ENCODE measurements at places on chromosomes 2 and 18. TPM values are rescaled to one million over a fixed set of nuclear protein-coding genes. Genes with fewer than 3 reads are reported as not detected.

DNA sequence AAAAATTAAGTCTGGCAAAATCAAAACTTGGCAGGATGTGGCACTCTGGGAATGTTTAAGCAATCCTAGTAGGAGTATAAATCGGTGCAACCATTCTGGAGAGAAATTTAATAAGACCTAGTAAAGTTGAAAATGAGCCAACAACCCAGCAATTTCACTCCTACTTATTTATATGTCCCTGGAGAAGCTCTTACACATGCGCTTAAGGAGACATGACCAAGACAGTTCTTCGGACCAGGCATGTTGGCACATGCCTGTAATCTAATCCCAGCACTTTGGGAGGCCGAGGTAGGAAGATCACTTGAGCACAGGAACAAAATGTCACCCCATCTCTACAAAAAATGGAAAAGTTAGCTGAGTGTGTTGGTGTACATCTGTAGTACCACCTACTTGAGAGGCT is 374.6 kb upstream of the LYPD1 start:
- DNase-seq = no peak

Gene ASPRV1
- total RNA-seq = 0.27 TPM

DNA sequence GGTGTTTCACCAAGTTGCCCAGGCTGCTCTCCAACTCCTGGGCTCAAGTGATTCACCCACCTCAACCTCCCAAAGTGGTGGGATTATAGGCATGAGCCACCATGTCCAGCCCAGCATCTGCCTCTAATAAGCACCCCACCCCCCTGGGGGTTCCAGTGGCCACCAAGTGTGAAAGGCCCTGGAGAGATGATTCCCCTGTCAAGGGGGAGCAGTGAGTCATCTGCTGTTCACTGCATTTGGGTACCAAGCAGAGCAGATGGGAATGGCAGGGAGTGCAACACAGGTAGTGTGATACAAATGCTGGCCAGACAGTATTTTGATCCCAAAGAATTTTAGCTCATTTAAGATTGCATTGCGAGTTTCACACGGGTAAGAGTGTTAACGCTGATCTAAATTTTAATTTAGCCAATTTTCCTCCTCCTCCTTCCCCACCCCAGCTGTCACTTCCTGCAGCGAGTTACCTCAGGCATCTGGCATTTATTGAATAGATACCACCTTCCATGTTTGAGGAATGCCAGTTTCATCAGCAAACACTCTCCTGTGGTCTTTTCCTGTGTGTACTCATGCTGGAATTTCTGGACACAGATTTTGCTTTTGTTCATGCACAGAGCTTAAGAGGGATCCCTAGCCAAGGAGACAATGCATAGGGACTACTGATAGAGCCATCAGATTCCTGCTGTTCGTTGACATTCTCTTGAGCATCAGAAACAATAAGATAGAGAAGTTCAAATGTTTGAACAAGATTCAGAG is 32.4 kb upstream of the NCK2 start:
- no peak for DNase-seq

GRCh38 chr2:99471654-99472599 is 17.9 kb downstream of the REV1 start:
- DNase-seq = no peak

GRCh38 chr2:152835674-152836073 is 117.3 kb downstream of the ARL6IP6 start:
- DNase-seq = no peak

DNA sequence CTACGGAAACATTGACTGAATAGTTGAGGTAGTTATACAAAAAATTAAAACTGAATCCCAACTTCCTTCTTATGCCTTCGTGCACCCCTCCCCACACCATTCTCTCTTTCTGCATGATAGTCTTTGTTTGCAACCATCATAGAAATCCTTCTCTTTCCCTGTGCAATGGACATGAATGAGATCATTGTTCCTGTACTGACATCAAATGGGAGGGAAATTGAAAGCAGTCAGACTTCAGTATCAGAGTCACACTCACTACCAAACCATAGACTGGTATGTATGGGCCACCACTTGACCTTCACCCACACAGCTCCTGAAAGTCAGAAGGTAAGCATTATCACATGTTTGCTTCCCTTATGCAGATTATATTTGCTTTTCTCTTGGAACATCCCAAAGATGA is 782.8 kb downstream of the BCL11A start:
- DNase-seq = no peak

DNA sequence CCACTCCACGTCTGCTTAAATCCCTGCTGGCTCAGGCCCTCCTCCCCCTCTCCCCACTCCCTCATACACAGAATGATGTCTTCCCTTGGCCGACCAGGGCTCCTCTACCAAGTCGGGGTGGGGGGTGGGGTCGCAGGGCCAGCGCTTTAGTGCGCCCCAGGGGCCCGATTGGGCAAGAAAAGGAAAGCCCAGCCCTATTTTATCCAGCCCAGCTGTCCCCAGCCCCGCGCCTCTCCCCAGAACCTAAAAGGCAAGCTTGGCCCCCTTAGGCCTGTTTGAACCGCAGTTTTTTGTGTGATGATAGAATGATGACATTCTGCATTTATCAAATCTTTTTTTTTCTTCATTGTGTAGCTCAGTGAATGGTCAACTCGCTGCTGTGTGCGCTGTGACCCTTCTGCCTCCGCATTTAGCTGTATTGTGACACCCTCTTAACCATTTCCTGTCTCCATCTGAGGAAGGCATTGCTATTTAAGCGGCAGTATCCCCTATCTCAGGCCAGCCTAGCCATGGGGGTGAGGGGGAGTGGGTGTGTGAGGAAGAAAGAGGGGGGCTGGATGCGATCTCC is 231.4 kb downstream of the HAUS1 start:
- no peak for DNase-seq

- no peak for DNase-seq
These were observed 673.4 kb downstream of the SLC4A3 start for GRCh38 chr2:220300806-220301205.

DNA sequence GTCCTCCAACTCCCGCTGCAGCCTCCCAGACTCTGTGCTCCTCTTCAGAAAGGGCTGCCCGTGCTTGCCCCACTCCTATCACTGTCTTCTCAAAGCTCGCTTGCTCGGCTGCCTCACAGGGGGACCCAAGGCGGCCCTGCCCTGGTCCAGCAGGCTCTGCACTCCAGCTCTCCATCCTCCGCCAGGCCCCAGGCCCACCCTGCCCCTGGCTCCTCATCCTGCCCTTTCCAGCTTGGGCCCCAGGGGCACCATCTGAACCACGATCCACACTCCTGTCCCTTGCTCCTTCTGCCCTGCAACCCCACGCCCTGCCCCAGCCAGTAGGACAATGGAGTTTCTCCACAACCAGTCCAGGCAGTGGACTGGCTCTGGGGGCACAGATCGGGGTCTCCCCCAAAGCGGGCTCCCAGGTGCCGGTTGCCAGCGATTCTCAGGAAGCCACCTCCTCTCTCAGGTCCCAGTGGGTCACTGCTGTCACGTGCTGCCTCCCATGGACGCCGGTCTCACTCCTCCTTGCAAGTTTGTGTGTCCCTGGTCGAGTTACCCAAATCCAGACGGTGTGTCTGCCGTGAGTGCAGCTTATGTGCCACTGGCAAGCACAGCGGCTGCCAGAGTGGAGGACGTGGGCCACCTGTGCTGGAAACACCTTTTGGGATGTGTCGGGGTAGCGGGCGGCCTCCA is 238.5 kb downstream of the HDAC4 start:
- DNase-seq = no peak

- DNase-seq = no peak
These were observed 56.2 kb downstream of the STRADB start for GRCh38 chr2:201507725-201508124.

DNA sequence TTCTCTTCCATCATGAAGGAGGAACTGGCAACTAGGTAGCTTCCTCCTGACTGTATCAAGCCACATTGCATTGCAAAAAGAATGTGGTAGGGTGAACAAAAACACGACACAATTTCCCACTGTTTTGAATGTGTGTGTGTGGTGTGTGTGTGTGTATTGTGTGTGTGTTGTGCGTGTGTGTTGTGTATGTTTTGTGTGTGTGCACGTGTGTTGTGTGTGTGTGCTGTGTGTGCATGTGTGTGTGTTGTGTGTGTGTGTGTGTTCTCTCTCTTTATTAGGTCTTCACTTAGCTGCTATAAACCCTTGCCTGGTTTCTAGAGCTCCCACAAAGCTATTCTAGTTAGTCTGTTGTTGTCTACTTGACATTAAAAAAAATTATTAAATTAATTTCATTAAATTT is 550.0 kb upstream of the GYPC start:
- DNase-seq = no peak

Gene CIB4
- not detected for total RNA-seq

- no peak for DNase-seq
These were observed 195.1 kb upstream of the DTNA start for GRCh38 chr18:34514957-34515356.

- DNase-seq = no peak
These were observed 154.2 kb downstream of the DCDC2C start for GRCh38 chr2:3857576-3857975.

DNA sequence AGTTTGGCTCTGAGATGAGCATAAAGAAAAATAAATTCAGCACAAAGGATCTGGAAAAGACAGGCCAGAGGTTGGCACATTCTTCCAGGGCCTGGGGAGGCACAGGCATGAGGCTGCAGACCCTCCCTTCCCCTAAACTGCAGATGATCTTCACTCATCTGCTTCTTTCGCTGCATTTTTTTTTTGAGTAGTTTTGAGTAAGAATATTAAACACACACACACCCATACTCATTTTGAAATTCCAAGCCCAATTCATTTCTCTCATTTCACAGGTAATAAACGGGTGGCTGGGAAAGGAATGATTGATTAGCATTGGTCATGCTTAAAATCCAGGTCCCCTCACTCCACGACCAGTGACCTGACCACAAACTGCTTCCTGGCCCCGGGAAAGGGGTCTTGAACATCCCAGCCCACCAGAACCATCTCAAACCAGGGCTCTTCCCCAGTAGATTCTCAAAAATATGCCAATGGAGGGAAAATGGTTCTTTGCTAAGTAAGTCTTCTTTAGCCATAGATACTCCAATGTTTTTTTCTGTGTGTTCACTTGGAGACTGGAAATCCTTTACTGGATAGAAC is 219.6 kb downstream of the ANAPC1 start:
- DNase-seq = no peak

Gene CLEC4F
- not detected for total RNA-seq

Measured in Calu3 (cell line).